ENCODE measurements at places on chromosomes 7 and 10.

DNA sequence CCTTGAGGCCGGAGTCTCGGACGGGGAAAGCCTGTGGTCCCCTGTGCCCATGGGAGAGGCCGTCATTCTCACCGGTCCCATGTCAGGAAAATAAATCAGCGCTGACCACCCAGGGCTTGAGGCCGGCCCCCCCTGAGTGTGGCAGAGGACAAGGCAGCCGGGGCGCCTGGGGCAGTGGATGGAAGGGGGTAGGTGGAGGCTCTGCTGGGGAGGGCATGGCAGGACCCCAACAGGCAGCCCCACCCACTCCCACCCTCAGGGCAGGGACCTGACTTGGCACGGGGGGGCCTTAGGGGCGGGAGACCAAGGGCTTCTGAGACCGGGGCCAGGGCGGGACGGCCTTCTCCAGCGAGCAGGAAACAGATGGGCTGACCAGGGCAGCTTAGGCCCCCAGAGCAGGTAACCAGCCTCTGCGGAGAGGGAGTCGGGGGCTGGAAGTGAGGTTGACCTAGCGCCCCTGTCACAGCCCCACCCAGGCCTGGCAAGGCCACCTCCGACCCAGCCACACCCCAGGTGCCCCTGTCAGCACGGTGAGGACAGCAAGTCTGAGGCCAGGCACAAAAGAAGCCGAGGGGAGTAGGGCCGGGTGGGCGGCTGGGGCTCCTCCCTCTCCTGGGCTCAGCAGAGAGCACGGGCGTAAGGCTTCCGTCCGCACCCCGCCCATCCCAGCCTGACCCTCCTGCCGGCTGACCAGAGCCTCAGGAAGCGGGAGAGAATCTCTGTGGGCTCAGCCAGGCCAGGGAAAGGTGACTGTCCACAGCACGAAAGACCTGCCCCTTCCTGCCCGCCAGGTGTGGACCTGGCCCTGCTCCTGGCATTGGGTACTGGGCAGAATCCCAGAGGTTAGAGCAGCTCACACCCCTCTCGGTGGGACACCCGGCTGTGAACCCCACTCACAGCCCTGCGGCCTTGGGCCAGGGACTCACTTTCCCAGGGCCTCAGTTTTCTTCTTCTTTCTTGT, 87.4 kb downstream of the FOXL3 start:
- peak; percentile 13 for DNase-seq

- no peak for DNase-seq
Measured at GRCh38 chr7:110733221-110733620, 357.7 kb upstream of the LRRN3 start.

DNA sequence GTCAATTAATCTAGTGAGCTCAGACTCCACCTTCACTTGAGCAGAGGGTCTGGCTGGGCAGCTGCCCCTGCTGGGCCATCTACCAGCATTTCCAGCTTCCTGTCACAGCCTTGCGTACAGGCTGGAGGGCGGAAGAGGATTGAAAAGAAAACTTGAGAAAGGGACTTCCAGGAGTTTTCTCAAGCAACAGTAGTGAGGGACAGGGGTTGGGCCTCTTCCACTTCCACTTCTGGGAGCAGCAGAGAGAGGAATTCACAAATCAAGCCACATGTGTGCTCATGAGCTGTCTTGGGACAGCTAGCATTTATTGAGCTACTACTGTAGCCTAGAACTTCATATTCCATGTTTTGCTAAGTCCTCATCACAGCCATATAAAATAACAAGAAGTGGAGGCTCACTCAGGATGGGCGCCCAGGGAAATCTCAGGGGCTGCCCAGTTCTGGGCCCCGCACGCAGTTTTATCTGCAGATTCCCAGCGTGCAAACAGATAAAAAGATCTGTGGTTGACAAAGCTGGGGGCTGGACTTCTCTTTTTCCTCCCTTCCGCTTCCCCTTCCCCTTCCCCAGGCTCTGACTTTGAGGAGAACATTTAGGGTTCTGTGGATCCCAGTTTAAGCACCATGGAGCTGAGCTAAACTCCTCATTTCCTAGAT, 135.8 kb downstream of the RGS10 start:
- no peak for DNase-seq

- no peak for DNase-seq
Measured at GRCh38 chr10:79234391-79235315, 112.6 kb upstream of the PPIF start.

DNA sequence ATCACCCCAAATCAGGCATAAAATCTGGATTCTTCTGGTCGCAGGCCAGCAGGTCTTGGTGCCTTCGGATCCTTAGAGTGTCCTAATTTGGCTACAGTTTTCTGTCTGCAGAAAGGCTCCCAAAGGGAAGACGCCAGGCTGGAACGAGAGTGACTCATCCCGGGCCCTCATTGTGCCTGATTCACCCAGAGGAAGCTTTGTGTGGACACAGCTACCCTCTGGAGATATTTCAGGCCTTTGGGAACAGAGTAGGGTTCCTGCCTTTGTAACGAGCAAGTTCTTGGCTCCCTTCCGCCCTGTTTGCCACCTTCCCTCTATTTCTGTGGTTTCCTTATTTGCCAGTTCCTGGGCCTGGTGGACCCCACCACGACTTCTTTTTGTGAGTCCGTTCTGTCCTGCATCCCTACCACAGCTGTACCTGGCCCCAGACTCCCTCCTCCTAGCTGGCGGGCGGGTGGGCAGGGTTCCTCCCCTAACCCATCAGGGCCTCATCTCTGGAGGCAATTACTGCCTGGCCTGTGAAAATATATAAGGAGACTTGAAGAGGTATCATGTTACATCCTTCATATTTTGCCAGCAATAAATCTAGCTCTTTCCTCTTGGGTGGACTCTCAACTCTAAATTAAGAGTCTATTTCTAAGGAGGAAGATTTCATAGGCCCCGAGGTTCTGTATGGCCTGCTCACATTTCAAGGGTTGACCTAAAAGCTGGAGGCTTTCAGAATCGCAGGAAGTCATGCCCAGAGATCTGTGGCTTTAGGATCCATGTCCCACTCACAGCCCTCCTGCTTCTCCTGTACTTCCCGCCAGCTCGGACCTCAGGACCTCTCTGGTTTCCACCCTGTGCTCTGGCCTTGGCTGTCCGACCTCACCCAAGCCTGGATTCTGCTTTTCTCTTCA, 219.2 kb upstream of the ZNF32 start:
- no peak for DNase-seq

- DNase-seq: no peak
Measured at GRCh38 chr7:131293018-131293417, 34.7 kb upstream of the MKLN1 start.

- no peak for DNase-seq
Measured at GRCh38 chr10:74406006-74406405, 255.0 kb downstream of the ADK start.

- no peak for DNase-seq
Measured at GRCh38 chr10:72068901-72069446, 19.4 kb downstream of the SPOCK2 start.

DNA sequence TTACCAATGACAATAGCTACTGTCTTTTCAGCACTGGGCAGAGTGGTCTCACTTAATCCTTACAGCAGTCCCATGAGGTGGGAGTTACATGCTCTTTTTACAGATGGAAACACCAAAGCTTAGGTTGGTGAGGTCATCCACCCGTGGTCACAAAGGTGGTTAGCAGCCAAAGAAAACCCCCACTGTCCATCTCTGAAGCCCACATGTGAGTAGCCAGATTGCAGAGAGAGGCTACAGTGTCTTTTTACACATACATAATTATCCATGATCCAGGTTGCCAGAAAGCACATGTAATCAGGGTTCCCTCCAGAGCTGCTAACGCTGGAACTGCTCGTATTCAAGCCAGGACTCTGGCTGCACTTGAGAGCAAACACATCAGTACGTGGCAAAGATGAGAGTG, 24.6 kb upstream of the ANKRD2 start:
- no peak for DNase-seq

- DNase-seq: no peak
Measured at GRCh38 chr7:45601094-45601493, 26.9 kb downstream of the ADCY1 start.

DNA sequence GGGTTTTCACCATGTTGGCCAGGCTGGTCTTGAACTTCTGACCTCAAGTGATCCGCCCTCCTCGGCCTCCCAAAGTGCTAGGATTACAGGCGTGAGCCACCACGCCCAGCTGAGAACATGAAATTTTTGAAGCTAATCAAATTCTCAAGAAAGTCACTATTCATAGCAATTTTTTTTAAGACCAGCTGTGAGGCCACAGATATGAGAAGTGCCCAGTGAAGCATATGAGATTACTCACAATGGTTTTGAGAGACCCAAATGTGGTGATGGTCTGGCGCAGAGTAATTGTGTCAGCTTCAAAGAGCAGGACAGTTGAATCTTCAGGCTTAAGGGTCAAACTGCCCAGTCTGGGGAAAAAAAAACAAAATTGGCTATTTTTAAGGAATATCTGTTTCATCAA, 16.2 kb downstream of the NCOA4 start:
- DNase-seq: no peak

DNA sequence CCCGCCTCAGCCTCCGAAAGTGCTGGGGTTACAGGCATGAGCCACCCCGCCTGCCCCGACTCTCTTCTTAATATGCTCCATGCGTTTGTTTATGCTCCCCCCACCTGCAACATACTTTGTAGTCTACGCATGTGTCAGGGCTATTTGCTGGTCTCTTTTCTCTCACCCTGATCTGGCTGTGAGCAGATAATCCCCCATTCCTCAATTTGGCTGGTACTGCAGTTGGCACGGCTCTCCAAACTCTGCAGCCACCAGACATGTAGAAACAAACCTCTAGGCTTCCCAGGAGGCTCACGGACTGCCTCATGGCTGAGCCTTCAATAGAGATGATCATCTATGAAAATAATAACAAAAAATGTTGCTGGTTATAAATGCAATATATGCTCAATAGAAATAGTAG, 540.3 kb upstream of the GALNT17 start:
- no peak for DNase-seq

GRCh38 chr10:102368077-102368476, 27.4 kb upstream of the NFKB2 start:
- no peak for DNase-seq

- DNase-seq: no peak
Measured at GRCh38 chr10:132557696-132558515, 20.3 kb downstream of the INPP5A start.
